ENCODE measurements at places on chromosomes 6 and 20. TPM values are rescaled to one million over a fixed set of nuclear protein-coding genes. Genes with fewer than 3 reads are reported as not detected.

SIRPG gene
- 0.44 TPM for total RNA-seq

GRCh38 chr6:101380897-101381630, 12.4 kb upstream of the GRIK2 start:
- no peak for DNase-seq

DNA sequence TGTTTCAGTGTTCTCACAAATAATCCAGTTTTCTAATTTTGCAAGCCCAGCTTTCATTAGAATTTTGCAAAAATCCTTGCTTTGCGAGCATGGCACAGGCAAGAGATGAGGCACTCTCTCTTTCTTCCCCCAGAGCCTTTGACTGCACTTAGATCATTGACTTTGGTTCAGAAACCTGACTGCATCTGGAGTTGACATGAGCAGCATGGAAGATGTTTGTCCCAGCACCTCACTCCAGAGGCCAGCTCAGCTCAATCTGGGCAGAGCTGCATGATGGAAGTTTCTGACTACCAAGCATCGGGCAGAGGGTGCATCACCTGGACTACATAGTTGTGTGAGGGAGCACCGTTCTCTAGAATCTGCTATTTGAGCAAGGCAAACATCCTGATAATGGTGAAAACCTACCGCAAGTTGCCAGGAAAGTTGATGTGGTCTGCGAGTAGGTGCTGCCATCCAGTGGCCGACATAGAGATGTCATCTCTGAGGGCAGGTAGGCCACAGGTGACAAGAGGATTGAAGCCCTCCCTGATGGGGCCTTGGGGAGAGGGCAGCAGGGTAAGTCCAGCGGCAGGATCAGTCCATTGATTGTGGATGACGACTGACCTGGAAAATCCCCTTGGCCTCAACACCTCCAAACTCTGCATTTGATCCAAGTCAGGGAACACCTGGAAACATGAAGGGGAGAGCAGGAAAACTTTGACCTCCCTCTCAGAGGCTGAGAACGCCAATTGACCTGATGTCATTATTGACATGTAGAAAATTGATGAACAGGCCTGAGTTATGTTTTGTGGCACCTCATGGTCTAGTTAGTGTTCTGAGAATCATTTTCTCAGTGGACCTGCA, 3.8 kb upstream of the LPA start:
- no peak for DNase-seq

DNA sequence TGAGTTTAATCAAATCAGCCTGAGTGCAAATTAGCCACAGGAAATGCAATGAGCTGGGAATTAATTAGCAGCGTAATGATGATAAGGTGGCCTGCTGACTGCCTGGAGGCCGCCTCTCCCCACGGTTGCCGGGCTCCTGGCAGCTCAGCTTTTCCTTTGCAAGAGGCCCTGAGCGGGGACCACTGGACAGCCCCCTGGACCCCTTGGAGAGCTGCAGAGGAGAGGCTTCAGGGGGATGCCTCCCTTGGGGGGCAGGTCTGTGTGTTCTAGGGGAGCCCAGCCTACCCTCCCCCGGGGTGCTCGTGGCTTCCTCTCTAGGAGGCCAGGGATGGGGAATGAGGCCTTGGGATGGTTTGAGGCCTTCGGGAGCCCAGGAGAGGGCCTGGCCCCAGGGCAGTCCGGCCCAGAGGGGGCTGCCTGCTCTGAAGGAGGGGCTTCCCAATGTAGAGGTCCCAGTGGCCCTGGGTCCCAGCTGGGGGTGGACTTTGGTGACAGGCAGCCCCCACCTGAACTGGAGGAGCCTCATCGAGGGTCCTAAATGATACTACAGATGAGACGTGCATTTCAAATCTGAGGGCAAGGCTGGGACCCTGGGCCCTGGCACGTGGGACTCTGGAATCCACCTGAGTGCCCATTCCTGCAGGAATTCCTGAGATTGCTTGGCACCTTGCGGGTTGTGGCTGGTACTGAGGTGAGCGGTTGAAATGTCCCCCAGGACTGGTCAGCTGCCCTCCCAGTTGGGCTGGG, 66.4 kb upstream of the BHLHE23 start:
- DNase-seq: peak; percentile 10

GRCh38 chr20:412081-412480, 4.0 kb downstream of the RBCK1 start:
- no peak for DNase-seq

- no peak for DNase-seq
These were observed 1434.0 kb upstream of the EYS start for GRCh38 chr6:67141005-67141404.

- DNase-seq: no peak
These were observed 14.7 kb upstream of the TRIM26 start for GRCh38 chr6:30227763-30228487.
